HT1080 (cell line): ENCODE measurements at places on chromosomes 1 and 21. TPM values are rescaled to one million over a fixed set of nuclear protein-coding genes. Genes with fewer than 3 reads are reported as not detected.

DNA sequence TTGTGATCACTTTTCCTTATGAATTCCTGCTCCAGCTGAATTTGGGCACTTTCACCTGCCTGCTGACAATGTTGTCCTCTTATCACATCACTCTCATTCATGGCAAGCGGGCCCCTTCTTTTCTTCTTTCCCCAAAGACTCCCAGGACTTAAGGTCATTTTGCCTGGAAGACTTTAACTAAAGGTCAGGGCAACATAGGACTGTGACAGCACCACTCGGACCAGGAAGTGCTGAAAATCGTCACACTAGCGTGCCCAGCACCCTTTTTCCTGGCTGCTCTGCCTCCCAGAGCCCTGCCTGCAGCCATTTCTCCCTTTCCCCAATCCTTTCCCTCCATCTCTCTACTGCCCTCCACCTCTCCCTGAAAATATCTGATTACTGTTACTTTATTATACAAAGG, 35.4 kb downstream of the CD34 start:
- no peak for DNase-seq

DNA sequence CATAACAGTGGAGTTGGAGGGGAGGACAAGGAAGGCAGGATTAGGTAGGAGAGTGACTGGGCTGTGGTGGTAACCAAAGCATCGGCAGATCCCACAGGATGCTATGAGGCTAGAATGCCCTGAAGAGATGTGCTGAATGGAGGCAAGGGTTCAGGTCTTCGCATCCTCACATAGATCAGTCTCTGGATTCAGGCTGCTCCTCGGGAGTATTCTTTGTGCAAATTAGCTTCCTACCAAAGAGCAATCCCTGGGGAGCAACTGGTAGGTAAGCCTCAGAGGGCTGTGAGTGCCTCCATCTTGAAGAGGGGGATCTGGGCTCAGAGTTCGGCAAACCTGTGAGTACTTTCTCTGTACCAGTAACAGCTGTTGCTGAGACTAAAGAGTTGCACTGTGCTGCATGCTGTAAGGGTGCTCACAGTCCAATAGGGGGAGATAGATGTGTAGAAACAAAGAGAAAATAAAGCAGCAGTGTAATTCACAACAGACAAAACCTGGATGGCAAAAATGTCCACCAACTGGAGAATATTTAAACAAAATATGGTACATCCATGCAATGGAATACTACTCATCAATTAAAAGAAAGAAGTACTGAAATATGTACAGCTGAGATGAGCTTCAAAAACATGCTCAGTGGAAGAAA, 322.4 kb upstream of the DEPDC1 start:
- DNase-seq, result peak; percentile 32

DNA sequence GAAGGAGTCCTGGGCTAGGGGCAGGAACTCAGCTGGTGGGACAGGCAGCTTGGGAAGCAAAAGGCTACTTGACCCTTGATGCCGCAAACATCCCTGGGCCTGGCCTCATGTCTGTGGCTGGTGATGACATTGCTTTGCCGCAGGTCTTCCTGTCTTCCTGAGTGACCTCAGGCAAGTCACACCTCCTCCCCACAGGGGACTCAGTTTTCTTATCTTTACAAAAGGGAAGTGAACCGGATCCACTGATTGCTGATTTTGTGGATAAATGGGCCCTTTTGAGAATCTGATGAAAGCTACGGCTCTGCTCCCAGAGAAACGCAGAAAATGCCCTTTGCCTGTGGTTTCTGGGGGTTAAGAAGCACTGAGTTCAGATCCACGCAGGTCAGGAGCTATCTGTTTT, 20.7 kb downstream of the PLOD1 start:
- DNase-seq, result no peak

GRCh38 chr1:184509105-184509504, 122.3 kb downstream of the C1orf21 start:
- no peak for DNase-seq

DNA sequence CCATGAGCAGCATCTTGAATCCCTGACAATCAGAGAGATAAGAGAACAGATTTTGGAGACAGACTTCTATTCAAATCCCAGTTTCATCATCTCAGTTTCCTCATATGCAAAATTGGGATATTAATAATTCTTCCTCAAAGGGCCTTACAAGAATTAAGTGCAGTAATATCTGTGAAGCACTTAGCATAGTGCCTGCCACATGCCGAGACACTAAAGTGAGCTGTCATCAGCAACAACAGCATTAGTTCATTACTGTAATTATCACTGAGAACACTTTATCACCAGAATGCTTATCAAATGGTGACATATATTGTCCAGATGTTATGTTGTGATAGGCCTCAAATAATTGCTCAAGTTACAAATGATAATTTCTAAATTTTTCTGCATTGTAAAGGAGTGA, 922 bp upstream of the FCRLB start:
- no peak for DNase-seq

- no peak for DNase-seq
Measured at GRCh38 chr1:9013819-9014218, 12.4 kb downstream of the SLC2A7 start.

Gene PDE9A
- total RNA-seq, result 0.02 TPM in 1 of 2 replicates, not detected in the other

Gene ORC1
- total RNA-seq, result 27.4 and 34.4 TPM in 2 replicates

Gene KLHL21
- total RNA-seq, result 32.0 and 34.4 TPM in 2 replicates
